Vagina (tissue), 2 donors: ENCODE measurements at places on chromosomes 2 and 18.

DNA sequence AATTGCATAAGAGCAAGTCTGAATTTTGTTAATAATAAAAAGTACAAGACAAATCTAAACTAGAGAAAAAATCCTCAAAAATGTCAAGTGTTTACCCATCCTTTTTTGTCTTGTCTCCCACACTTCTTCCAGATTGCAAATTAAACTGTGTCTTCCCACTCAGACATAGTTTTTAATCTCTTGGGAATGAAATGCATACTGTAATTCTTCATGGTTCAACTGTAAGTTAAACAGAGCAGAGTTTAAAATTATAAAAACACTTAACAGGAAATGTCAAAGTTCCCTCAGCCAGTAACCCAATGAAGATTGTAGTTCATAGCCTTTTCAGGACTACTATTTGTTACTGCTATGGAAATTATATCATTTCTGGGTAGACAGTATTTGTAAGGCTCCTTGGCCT, 171.8 kb downstream of the UBE2E3 start:
- no peaks in the 10 kb centered on the region for H3K4me1 ChIP-seq
- no peak overlapping the region for H3K27ac ChIP-seq
- no peaks in the 10 kb centered on the region for H3K36me3 ChIP-seq
- H3K27me3 ChIP-seq: no peaks in the 10 kb centered on the region

GRCh38 chr2:191791953-191792560, 54.8 kb downstream of the CAVIN2 start:
- no peak for DNase-seq
- H3K27me3 ChIP-seq: no peaks in the 10 kb centered on the region
- H3K27ac ChIP-seq: no peak overlapping the region
- no peaks in the 10 kb centered on the region for H3K36me3 ChIP-seq
- H3K4me1 ChIP-seq: no peaks in the 10 kb centered on the region

GRCh38 chr2:121018136-121019061, 266.6 kb downstream of the TFCP2L1 start:
- H3K27ac ChIP-seq: no peak overlapping the region
- peaks cover 6% of the 10 kb centered on the region for H3K4me1 ChIP-seq
- DNase-seq: peak; percentile 90
- H3K4me3 ChIP-seq: peak overlapping the region; percentile 5
- no peaks in the 10 kb centered on the region for H3K27me3 ChIP-seq

GRCh38 chr2:37180006-37180639, 8.3 kb downstream of the SULT6B1 start:
- no peak overlapping the region for H3K27ac ChIP-seq
- peaks cover 6% of the 10 kb centered on the region for H3K4me1 ChIP-seq
- DNase-seq: no peak
- no peaks in the 10 kb centered on the region for H3K36me3 ChIP-seq
- no peaks in the 10 kb centered on the region for H3K27me3 ChIP-seq
- H3K4me3 ChIP-seq: no peak overlapping the region

DNA sequence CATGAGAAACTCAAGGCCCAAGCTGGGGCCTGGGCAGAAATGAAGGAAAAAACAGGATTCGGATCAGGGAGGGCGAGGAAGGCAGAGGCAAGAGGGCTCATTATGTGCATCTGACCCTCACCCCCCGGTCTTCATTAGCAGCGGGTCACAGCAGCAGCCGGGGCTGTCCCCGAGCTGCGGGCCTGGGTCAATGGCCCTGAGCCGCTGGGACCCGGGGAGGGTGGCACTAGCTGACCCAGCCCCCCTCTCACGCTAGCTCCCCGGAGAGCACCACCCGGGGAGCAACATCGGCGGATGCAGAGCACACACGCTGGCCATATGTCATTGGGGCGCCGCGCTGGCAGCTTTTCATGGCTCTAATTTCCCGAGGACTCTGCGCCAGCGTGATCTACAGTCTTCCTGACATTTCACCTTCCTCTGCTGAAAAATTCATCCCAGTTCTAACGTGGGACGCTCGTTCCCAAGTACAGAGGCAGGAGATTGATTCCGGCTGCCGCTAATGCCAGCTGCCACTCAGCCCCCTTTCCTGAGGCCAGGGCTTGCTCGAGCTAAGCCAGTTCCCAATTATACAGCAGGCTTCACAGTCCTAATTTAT, 63.7 kb downstream of the EIPR1 start:
- H3K27me3 ChIP-seq: no peaks in the 10 kb centered on the region
- H3K36me3 ChIP-seq: no peaks in the 10 kb centered on the region
- DNase-seq: no peak
- H3K4me1 ChIP-seq: no peaks in the 10 kb centered on the region
- no peak overlapping the region for H3K27ac ChIP-seq
